Eye (tissue), 1 donor: ENCODE measurements at places on chromosomes 1 and 21.
A peak's percentile ranks its signal among the peaks of the same experiment; 100 is the strongest.

DNA sequence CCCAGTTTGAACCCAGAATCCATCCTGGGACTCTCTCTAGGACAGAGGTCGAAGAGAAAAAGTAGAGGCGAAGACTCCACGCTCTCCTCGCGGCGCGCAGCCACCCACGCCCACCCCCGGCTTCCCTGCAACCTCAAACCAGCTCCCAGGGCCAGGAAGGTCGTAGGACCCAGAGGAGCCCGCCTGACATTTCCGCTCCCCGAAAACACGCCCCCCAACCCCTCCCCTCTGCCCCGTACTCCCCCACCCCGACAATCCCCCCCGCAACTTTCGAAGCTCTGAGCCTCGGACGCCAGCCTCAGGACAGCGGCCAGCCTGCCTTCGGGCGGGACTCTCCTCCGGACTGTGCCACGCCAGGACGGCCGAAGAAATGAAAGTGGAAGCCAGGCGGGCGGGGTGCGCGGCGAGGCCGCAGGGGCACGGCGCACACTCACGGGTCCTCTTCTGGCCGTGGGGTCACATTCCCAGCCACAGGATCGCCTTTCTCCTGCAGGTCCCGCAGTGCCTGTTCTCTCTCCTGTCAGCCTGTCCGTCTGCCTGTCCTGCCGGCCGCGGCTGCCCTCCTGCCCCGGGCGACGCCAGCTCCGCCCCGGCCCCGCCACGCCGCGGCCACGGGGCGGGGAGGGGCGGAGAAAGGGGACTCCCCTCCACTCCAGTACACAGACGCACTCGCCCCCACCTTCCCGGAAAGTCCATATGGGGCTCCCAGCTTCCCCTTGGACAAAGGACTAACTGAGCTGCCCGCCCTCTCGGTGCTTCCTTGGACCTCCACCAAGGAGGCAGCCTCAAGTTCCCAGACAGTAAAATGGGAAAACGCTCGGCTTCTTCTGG, at the start of gene MOB3C:
Gene MOB3C (minus strand): TSS at position 535 of the 831 bp plus-strand sequence. CDS start 3,490 bp downstream, outside the sequence.
- DNase-seq, result peak; percentile 75

GRCh38 chr1:66767626-66768025, 15.4 kb downstream of the DYNLT5 start:
- no peak for DNase-seq

DNA sequence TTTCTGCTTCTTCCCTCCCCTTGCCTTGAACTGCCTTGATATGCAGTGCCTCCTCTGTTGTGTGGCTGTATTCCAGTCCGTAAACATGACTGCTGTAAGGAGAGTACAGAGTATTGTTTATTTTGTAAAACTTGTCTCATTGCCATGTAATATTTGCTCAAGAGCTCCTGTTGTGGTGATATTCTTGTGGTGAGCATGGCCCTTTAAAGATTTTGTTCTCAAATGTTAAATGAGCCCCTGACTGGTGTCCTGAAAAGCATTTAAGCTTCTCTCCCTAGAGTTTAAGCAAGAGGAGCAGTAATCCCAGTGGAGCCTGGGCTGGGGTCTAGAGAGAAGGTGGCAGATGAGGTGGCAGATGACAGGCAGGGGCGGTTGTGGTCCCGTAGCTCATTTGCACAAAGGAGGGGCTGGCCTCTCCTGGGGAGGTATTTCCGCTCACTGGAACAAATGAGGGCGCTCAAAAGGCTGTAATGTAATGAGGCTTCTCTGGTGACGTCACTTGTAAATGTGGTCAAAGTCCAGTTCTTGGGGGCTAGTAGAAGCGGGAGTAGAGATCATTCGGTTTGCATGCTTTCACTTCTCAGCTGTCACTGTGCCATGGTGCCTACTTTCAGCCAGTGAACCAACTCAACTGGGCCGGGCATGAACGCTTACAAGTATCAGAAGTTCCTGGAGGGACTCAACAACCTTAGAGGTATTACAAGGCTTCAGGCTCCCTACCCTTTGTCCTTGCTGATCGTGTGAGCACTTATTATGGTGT, 46.0 kb upstream of the MACF1 start:
- DNase-seq, result peak; percentile 57

DNA sequence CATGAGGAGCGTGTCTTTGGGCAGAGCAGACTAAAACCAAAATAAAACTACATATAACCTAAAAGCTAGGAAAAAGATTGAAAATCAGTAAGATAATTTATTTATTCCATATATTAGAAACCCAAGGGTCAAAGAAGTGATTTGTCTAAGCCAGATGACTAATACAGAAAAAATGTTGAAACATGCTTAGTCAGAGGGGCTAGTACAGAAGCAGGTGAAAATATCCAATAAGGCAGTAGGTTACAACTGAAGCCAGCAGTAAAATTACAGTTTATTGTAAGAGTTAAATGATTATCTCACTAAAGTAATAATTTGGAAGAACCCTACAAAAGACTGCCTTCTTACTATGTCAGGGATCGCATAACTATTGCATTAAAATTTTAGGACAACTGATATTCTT, 1190.9 kb upstream of the PRMT6 start:
- no peak for DNase-seq

- no peak for DNase-seq
These were observed 49.7 kb upstream of the IFI44L start for GRCh38 chr1:78570539-78570938.

GRCh38 chr1:205285381-205286101, 36.0 kb downstream of the NUAK2 start:
- no peak for DNase-seq

- no peak for DNase-seq
These were observed 51.0 kb downstream of the AHDC1 start for GRCh38 chr1:27552911-27553420.

DNA sequence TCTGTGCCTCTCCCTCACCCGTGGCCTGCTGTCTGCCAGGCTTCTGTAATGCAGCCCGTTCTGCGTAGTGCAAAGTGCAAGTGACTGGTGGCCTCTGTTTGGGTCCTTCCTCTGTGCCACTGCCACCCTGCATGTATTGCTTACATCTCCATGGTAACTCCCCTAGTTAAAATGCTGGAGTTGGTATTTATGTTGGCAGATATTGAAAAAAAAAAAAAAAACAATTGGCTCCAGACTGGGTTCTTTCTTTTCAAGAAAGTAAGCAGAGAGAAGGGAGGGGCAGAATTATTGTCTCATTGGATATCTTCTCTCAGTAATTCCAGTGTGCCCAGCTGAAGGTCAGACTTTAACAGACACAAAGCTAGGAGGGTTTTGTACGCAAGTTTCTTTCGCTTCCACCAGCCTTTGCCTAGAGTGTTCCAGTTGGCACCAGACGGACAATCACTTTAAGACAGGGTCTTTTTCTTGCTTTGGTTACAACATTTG, 242.3 kb downstream of the PBX1 start:
- DNase-seq, result no peak

GRCh38 chr1:27832762-27833161, 2.2 kb downstream of the PPP1R8 start:
- no peak for DNase-seq

- peak; percentile 81 for DNase-seq
These were observed at the start of gene IFI44 for GRCh38 chr1:78649628-78650027. Gene IFI44 (plus strand): TSS chr1:78649831. CDS start chr1:78650196, 365 bp downstream.

DNA sequence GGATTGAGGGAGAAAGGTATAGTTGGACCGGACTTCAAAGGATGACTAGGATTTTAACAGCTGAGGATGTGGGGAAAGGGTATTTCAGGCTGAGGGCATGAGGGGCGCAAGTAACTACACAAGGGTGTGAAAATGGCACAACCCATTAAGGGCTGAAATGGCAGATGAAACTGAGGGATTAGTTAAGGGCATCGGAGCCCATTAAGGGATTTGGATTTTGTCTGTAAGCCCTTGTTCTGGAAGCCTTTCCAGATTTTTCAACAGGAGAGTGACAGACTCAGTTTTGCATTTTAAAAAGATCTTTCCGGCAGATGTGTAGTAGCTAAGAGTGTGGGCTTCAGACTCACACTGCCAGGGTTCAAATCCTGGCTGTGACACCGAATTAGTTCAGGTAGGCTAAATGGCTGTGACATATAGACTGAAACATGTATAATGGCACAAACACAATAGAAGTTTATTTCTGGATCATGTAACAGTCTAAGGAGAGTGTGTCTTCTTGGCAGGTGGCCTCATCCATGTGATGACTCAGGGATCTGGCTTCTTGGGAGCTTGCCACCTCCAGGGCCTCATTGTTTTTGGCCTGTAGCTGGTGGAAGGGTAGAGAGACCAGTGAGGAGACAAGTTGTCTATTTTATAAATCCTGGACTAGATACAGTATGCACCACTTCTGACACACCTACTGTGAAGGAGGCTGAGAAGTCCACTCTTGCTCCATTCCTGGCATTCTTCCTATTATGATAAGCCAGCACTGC, 49.6 kb downstream of the UBE2T start:
- DNase-seq, result no peak

DNA sequence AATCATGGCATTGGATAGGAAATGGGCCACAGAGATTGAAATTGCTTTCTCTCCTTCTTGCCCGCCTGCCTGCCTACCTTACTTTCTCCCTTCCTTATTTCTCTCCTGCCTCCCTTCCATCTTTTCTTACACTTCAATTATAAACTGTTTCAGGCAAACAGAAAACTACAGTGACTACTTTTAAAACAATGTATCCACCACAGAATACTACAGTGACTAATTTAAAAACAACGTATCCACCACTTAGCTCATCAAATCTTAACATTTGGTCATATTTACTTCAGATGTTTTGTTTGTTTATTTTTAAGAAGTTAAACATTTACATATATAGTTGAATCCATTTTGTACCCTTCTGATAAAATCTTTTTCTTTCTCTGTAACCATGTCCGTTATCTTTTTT, 54.4 kb downstream of the SNRPE start:
- DNase-seq, result no peak

GRCh38 chr1:245148069-245148468, 6.7 kb upstream of the KIF26B start:
- DNase-seq, result no peak

- peak; percentile 48 for DNase-seq
These were observed 247.3 kb downstream of the FOXD2 start for GRCh38 chr1:47684964-47685762.
